ENCODE measurements at places on chromosomes 7 and 10.

GRCh38 chr7:39410582-39410981 is 155.6 kb upstream of the YAE1 start:
- no peak for DNase-seq

GRCh38 chr7:157775021-157775559 is 438.3 kb downstream of the DNAJB6 start:
- DNase-seq = no peak

DNA sequence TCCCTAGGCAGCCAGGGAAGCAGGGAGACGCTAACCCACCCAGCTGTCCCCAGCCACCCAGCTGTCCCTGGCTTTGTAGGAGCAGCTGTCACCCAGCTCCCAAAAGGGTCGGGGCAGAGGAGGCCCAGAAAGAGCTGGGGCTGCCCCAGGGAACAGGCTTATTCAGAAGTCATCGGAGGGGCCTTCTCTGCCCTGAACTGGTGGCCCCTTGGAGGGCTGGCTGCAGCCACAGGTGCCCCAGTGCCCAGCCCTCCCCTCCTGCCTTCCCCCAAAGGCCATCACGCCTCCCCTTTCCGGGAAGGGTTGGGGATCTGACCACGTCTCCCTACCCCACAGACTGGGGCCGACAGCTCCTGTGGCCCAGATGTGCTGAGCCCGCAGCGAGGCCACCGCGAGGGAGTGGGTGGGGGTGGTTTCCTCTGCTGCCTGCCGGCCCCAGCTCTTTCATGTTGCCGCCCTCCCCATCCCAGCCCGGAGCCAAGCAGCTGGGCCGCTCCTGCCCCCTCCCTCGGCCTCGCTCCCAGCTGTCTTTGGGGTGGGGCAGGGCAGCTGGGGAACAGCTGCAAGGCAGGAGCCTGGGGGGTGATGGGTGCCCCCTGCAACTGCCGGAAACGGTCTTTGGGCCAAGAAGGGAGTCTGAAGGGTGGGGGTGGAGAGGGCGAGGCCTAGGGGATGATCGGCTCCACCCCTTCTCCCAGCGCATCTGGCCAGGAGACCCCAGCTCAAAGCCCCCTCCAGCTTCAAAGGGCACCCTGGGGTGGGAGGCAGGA is 16.8 kb downstream of the TRIM8 start:
- DNase-seq = no peak

GRCh38 chr10:76398043-76398710 is 966.8 kb downstream of the LRMDA start:
- DNase-seq = no peak

GRCh38 chr10:128011059-128011979 is 104.4 kb downstream of the PTPRE start:
- DNase-seq = peak; percentile 59

- no peak for DNase-seq
These were observed 37.1 kb downstream of the GPR26 start for GRCh38 chr10:123703195-123703790.

DNA sequence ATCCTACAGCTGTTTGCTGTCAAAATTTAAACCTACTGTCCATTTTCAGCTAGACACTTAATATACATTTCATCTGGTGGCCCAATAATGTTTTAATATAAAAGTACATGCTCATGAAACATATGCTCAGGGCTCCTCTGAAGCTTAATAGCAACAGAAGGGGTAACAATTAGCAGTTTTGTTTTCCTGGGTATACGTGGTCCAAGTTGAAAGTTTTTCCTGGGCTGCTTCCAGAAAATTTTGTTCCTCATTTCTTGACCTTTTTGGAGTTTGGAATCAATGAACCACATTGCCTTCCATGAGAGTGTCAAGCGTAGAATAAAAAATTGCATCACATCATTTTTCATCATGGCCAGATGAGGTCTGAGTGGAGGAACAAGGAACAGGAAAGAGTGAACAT is 537.3 kb upstream of the MGMT start:
- no peak for DNase-seq

GRCh38 chr10:16518822-16519221 is 2.9 kb downstream of the C1QL3 start:
- DNase-seq = no peak

GRCh38 chr10:127872871-127873600 is 19.7 kb downstream of the CLRN3 start:
- DNase-seq = no peak

DNA sequence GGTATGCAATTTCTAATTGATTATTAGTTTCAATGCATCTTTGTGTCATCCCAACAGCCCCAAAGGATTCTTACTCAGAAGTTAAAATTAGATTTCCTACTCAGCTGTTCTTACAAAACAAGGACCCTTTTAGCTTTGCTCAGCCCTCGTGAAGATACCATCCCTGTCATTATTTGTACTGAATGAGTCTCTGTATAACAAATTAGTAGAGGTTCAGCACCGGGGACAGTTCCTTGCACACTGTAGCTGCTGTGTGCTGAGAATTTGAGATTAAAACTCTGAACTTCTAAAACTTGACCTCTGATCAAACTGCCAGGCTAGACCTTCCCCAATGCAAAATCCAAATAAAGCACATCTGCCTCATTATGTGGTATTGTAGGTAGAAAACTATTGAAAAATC is 299.1 kb downstream of the LHFPL3 start:
- no peak for DNase-seq

DNA sequence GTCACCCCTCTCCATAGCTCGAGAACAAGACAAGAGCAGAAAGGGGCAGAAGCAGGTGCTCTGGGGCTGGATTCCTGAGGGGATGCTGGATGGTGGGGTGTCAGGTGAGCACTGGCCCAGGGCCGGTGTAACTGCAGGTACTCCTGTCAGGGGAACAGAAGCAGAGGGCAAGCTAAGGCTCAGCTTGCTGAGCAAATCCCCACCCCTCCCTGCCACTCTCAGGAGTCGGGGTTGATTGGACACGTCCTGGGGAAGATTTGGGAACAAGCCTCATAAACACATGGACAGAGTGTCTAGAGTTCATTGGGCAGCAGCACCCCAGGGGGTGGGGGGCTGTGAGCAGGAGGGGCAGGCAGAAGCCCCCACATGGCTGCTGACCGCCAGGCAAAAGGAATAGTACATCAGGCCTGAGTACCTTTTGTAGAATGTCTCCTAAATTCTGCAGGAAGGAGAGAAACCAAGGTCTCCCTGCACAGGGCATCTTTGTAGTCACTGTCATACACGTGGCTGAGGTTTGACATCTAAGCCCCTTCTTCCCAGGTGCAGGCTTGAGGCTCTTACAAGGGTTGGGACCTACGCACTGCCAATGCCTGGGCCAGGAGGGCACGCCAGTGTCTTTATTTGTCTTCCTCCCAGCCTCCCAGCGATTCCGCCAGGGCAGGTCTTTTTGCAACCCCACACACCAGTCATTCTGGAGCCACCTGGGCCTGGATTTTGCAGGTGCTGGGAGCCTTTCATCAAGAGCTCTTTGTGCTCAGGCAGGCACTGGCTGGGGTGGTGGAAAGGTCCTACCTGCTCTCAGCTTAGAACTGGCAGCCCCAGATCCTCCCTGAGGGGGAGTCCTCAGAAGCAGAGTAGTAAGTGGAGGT is 2.8 kb downstream of the CALML3 start:
- DNase-seq = peak; percentile 45

DNA sequence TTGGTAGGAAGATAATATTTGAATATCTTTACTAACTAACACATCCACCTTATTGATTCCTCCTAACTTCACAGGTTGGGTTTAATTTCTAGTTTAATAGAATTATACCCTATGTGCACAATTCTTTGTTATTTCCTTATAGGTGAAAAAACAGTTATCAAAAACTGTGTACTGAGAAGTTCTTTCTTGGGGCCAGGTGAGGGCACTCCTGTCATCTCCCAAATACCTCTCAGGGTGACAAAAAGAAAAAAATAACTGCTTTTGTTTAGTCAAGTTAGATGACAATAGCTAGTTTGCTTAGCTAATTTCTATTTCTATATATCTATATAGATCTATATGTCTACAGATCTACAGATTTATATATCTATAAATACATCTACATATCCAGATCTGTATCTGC is 10.1 kb downstream of the FZD8 start:
- no peak for DNase-seq

- DNase-seq = no peak
These were observed 18.3 kb upstream of the SLC29A3 start for GRCh38 chr10:71300555-71301370.

GRCh38 chr10:6866757-6867156 is 286.7 kb upstream of the PRKCQ start:
- DNase-seq = no peak

GRCh38 chr10:19970256-19970655 is 154.0 kb downstream of the PLXDC2 start:
- no peak for DNase-seq

DNA sequence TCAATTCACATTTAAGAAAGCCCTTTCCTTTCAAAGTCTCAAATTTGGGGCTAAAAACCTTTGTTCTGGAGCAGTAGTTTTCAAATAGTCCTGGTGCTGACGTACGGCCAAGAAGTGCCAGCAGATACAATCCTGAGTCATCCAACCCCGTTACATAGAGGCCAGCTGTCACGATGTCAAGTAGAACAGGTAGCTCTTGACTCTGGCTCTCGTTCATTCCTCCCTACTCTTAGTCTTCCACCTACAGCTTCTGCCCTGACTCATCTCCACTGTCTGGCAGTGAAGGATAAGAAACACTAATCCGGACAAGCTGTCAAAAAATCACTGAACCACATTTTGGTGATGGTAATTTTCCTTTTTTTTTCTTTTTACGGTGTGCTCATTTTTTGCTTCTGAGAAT is 132.4 kb upstream of the PTN start:
- DNase-seq = peak; percentile 46

GRCh38 chr10:23459308-23459939 is 20.5 kb downstream of the OTUD1 start:
- DNase-seq = no peak

GRCh38 chr10:123519861-123520260 is 146.3 kb upstream of the GPR26 start:
- DNase-seq = no peak

- no peak for DNase-seq
These were observed 37.7 kb downstream of the ZMIZ1 start for GRCh38 chr10:79106256-79107050.

DNA sequence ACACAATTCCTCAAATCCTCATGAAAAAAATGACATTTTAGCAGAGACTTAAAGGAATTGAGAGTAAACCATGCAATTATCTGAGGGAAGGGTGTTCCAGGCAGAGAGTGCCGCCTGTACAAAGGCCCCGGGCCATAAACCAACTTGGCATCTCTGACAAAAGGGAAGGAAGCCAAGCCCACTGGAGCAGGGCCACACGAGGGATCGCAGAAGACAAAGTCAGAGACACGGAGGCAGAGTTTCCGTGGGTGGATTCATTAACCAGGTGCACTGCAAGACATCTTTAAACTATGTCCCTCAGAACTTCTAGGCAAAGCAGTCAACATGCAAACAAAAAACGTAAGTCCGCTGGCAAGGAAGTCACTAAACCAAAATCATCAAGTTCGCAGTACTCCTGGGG is 92.0 kb downstream of the SFMBT2 start:
- DNase-seq = no peak

- no peak for DNase-seq
These were observed 6.0 kb downstream of the RFC2 start for GRCh38 chr7:74248156-74248555.

DNA sequence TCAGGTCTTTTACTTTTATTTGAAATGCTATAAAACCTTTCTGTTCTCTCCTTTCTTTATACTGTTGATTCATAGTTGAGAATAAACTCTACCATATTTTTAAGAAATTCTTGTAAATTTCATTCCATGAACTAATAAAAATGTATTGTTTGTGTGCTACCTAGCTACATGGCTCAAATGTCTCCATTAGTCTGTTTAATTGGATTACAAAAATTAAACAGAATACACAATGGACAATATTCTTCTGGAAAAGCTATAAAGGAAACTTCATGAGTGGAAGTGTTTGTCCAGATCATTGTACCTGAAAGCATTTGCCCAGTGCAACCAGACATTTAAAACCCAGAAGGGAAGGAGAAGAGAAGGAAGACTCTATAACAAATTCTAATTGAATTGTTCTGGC is 20.1 kb downstream of the KCND2 start:
- DNase-seq = no peak

DNA sequence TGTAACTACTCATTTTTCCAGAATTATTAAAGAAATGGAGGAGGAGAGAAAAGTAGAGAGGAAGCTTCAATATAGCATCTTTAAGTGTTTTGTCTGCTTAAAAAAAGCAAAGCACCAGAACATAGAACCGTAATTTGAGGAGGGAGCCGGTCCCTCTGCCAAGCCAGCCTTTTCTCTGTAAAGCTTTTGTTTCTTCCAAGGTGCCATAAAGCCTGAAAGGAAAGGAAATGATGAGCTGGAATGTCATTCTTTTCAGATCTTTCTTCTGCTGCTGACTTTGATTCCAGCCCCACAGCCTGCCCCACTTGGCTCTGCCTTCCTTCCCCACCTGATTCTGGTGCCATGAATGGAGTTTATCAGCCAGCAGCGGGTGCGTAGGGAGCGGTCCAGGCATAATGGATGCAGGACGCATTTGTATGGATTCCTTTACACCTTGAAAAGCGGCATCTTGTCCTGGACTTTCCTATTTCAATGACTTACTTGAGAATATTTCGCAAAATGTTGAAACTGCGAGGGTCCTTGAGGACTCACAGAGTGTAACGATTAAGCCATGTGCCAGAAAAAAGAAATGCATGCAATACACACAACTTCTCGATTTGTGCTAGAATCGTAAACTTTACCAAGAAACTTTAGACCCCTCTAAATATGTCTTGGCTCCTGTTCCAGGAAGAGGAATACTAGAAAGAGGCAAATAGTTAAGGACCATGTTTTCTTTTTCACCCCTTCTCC is 569.5 kb upstream of the MGMT start:
- DNase-seq = no peak

All from breast epithelium (tissue), 4 donors.